PC-3 (cell line): ENCODE measurements at places on chromosomes 3 and 15. TPM values are rescaled to one million over a fixed set of nuclear protein-coding genes. Genes with fewer than 3 reads are reported as not detected.

Gene GOLGA8H
- total RNA-seq = 0.84 and 1.0 TPM in 2 replicates

Gene TOMM70
- total RNA-seq = 85.3 and 91.7 TPM in 2 replicates

Gene CFAP91
- total RNA-seq = 0.17 and 1.1 TPM in 2 replicates

Gene RASL12
- total RNA-seq = not detected in 2 replicates

Gene DCUN1D1
- total RNA-seq = 19.5 and 39.7 TPM in 2 replicates

Gene SLC22A13
- 0.73 TPM in 1 of 2 replicates, not detected in the other for total RNA-seq

Gene ARHGAP31
- total RNA-seq = 7.5 and 7.8 TPM in 2 replicates

Gene NPHP3
- total RNA-seq = 6.2 and 7.7 TPM in 2 replicates

DNA sequence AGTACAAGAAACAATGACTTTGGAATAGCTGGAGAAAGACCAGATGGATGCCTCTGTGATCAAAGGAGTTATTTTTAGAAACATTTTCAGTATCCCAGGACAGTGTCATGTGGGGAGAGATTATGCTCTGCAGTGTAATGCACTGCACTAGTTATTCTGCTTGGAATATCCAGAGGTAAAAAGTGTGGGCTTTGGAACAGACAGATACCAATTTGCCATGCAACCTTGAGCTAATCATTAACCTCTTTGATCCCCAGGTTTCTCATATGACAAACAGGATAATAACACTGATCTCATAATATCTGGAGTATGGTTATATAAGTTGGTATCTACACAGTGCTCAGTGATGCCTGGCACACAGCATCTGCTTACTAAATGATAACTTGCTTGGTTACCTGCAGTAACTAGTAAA is 12.2 kb upstream of the SLC7A14 start:
- H3K4me1 ChIP-seq = no peaks in the 10 kb centered on the region
- H3K27me3 ChIP-seq = no peaks in the 10 kb centered on the region
- DNase-seq = no peak
- H3K27ac ChIP-seq = no peak overlapping the region

GRCh38 chr15:69780981-69781380 is 316.7 kb downstream of the TLE3 start:
- H3K27me3 ChIP-seq = 0 out of 2 replicates have a peak, but pooled peaks cover 9% of the 10 kb centered on the region
- H3K36me3 ChIP-seq = no peaks in the 10 kb centered on the region
- H3K27ac ChIP-seq = no peak overlapping the region
- DNase-seq = no peak
- H3K4me1 ChIP-seq = 0 out of 2 replicates have a peak, but pooled peaks cover 6% of the 10 kb centered on the region
- H3K4me3 ChIP-seq = no peak overlapping the region

- H3K36me3 ChIP-seq = no peaks in the 10 kb centered on the region
- DNase-seq = no peak
- H3K4me3 ChIP-seq = no peak overlapping the region
- no peaks in the 10 kb centered on the region for H3K4me1 ChIP-seq
- H3K27me3 ChIP-seq = no peaks in the 10 kb centered on the region
Measured at GRCh38 chr3:110736332-110736731, 335.3 kb upstream of the NECTIN3 start.

- H3K27me3 ChIP-seq = peaks cover 7% of the 10 kb centered on the region; the same call in 1 of the 2 replicates
- H3K36me3 ChIP-seq = no peaks in the 10 kb centered on the region
- DNase-seq = no peak
- no peaks in the 10 kb centered on the region for H3K4me1 ChIP-seq
- H3K27ac ChIP-seq = no peak overlapping the region
Measured at GRCh38 chr3:66923969-66924368, 74.1 kb upstream of the KBTBD8 start.

GRCh38 chr3:158847885-158848284 is 46.0 kb downstream of the MFSD1 start:
- no peak overlapping the region for H3K27ac ChIP-seq
- H3K4me1 ChIP-seq = no peaks in the 10 kb centered on the region
- H3K36me3 ChIP-seq = no peaks in the 10 kb centered on the region
- no peak overlapping the region for H3K4me3 ChIP-seq

GRCh38 chr3:77606372-77606771 is 566.5 kb downstream of the ROBO2 start:
- H3K4me1 ChIP-seq = peaks cover 31% of the 10 kb centered on the region
- DNase-seq = peak; percentile 41
- no peak overlapping the region; the same call in 1 of the 2 replicates for H3K4me3 ChIP-seq
- H3K27ac ChIP-seq = peak overlapping the region; percentile 87
- no peaks in the 10 kb centered on the region for H3K27me3 ChIP-seq
- H3K36me3 ChIP-seq = no peaks in the 10 kb centered on the region

- no peaks in the 10 kb centered on the region for H3K27me3 ChIP-seq
- DNase-seq = peak; percentile 32
- H3K36me3 ChIP-seq = no peaks in the 10 kb centered on the region
- H3K27ac ChIP-seq = 0 out of 2 replicates have a peak overlapping the region, but pooled peaks have one; percentile 5
- peaks cover 11% of the 10 kb centered on the region for H3K4me1 ChIP-seq
Measured at GRCh38 chr3:4751502-4752101, 227.6 kb upstream of the BHLHE40 start.

- no peak overlapping the region for H3K4me3 ChIP-seq
- peaks cover 11% of the 10 kb centered on the region for H3K4me1 ChIP-seq
- H3K36me3 ChIP-seq = no peaks in the 10 kb centered on the region
Measured at GRCh38 chr3:18127174-18127858, 297.8 kb downstream of the SATB1 start.

- no peaks in the 10 kb centered on the region for H3K4me1 ChIP-seq
- peaks cover 2% of the 10 kb centered on the region; the same call in 1 of the 2 replicates for H3K36me3 ChIP-seq
Measured at GRCh38 chr3:123571264-123571972, 13.4 kb downstream of the HACD2 start.

DNA sequence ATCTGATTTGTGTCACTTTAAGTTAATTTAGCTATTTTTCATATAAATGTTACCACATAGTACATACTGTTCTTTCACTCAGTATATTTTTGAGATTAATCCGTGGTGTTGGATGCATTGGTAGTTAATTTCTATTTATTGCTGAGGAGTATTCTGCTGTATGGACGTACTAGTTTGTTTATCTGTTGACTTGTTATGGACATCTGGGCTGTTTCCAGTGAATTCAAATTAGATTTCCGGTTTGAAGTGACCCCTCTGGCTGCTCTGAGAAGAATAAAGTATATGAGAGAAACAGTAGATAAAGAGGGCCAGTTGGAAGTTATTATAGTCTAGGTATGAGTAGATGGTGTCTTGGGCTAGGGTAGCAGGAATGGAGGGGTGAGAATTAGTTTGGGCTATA is 15.6 kb downstream of the KAT2B start:
- H3K27me3 ChIP-seq = no peaks in the 10 kb centered on the region
- peaks cover 46% of the 10 kb centered on the region for H3K4me1 ChIP-seq
- H3K4me3 ChIP-seq = no peak overlapping the region
- H3K27ac ChIP-seq = no peak overlapping the region
- DNase-seq = no peak

- no peak for DNase-seq
- no peaks in the 10 kb centered on the region for H3K27me3 ChIP-seq
- peaks cover 19% of the 10 kb centered on the region for H3K4me1 ChIP-seq
- H3K27ac ChIP-seq = no peak overlapping the region
- H3K4me3 ChIP-seq = no peak overlapping the region
Measured at GRCh38 chr3:45084361-45084760, 58.3 kb downstream of the CLEC3B start.

DNA sequence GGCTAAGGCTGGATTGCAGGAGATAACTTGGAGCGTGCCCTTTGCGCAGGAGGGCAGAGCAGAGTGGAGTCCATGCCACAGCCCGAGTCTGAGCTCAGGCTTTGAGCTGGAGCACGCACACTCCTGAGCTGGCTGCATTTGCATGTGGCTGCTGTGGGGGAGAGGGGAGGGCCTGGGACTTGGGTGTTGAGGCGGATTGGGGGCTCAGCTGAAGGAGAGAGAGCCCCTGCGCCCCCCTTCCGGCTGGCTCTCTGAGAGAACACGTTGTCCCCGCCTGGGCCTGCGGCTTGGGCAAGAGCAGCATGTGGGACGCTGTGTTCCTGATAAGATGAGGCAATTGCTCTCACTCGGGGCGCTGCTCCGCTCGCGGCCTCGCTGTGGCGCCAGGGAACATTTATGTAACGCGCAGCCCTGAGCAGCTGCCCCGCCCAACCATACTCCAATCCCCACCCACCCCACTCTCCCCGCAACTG is 39.1 kb downstream of the KLF13 start:
- DNase-seq = no peak
- H3K4me3 ChIP-seq = no peak overlapping the region
- H3K4me1 ChIP-seq = no peaks in the 10 kb centered on the region
- H3K27me3 ChIP-seq = no peaks in the 10 kb centered on the region
- no peak overlapping the region for H3K27ac ChIP-seq
- H3K36me3 ChIP-seq = no peaks in the 10 kb centered on the region

- no peaks in the 10 kb centered on the region for H3K36me3 ChIP-seq
- H3K4me3 ChIP-seq = no peak overlapping the region
- H3K27me3 ChIP-seq = 0 out of 2 replicates have a peak, but pooled peaks cover 3% of the 10 kb centered on the region
- H3K27ac ChIP-seq = no peak overlapping the region
- peak; percentile 59 for DNase-seq
Measured at GRCh38 chr3:33911525-33912322, 113.3 kb downstream of the PDCD6IP start.

GRCh38 chr15:96322536-96323318 is 7.8 kb upstream of the NR2F2 start:
- H3K4me3 ChIP-seq = peak overlapping the region; percentile 66
- no peaks in the 10 kb centered on the region for H3K36me3 ChIP-seq
- peaks cover 29% of the 10 kb centered on the region for H3K4me1 ChIP-seq
- DNase-seq = no peak
- no peaks in the 10 kb centered on the region for H3K27me3 ChIP-seq

- H3K4me3 ChIP-seq = no peak overlapping the region
- no peak overlapping the region for H3K27ac ChIP-seq
- no peaks in the 10 kb centered on the region for H3K27me3 ChIP-seq
- 0 out of 2 replicates have a peak, but pooled peaks cover 7% of the 10 kb centered on the region for H3K4me1 ChIP-seq
Measured at GRCh38 chr15:57384024-57384423, 7.7 kb downstream of the CGNL1 start.

DNA sequence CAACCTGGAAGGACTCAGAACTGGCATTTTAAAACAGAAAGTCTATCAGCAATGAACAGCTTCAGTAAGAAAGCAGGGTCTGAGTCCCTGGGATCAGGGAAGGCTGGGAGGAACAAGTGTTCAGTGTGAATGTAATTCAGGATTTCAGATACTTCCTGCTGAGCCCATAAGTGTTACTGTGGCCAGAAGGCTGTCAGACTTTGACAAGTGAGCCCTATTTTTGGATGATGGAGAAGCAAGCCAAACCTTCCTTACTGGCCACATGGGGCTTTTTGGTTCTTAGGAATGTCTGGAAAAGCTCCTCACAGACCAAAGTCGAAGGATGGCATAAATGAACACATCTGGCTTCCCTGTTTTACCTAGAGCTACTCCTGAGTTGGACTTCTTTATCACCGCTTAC is 157.2 kb downstream of the BBX start:
- no peak for DNase-seq
- no peaks in the 10 kb centered on the region for H3K36me3 ChIP-seq
- H3K4me1 ChIP-seq = no peaks in the 10 kb centered on the region
- H3K27me3 ChIP-seq = no peaks in the 10 kb centered on the region
- no peak overlapping the region for H3K27ac ChIP-seq

DNA sequence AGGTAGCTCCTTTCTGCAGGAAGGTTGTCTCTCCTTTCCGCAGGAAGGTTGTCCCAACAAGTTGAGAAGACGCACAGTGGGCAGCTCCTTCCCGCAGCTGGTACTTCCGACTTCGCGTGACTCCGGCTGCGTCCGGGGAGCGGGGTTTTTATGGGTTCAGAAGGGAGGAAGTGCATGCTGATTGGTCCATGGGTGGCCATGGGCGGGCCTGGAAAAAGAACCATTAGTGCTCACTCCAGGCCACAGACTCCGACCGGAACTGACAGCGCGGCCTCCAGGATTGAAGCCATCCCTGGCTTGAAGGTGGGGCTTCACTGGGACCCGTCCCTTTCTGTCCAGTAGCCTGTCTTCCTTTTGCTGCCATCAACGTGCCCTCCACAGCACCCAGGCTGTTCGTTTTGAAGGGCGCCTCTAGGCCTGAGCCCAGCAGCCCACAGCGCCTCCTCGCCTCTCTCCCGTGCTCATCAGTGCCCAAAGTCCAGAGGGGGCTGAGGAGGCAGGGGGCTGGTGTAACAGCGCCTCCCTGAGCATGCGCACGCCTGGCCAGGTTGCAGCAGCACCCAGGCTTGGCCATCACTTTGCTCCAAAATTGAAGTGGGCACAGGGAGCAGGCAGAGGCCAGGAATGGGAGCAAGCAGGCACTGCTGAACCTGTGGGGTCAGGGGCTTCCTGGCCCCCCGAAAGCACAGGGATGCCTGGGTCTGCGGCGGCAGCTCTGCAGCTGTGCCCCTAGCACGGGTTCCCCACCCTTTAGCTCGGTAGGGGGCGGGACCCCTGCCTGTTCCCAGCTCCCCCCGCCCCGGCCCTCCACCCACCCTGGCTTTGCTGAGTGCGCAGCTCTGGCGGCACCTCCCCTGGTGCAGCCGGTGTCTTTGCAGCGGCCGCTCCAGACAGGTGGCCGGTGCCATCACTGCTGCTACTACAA is 330.6 kb upstream of the MCTP2 start:
- no peaks in the 10 kb centered on the region for H3K36me3 ChIP-seq
- no peak for DNase-seq
- H3K4me1 ChIP-seq = no peaks in the 10 kb centered on the region

DNA sequence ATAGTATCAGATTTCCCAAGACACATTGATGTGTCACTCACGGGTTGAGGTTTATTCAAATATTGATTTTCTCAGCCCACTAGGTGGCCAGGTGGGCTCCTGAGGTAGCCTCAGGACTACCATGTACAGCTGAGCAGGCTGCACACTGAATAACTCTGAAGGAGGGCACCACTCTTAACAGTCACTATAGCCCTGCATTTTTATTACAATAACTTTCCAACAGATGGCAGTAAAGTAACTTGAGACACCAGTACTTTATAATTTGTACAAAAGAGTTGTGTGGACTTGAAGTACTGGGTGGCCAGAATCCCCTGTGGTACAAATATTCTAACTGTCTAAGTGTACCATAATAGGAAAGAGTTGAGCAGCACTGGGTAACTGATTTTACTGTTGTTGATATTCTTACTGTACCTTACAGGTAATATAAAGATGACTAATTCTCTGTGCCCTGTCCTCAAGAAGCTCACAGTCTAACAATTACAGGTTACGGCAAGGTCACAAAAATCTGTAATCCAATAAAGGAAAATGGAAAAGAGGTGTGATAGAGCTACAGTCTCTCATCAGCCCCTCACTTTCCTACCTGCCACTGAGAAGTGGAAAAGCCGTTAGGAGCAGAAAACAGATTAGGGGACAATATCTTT is 76.0 kb downstream of the ETFA start:
- peak; percentile 73 for DNase-seq
- no peaks in the 10 kb centered on the region for H3K4me1 ChIP-seq
- no peaks in the 10 kb centered on the region for H3K36me3 ChIP-seq
- H3K27ac ChIP-seq = no peak overlapping the region
- H3K4me3 ChIP-seq = no peak overlapping the region
